ENCODE measurements at places on chromosomes 3 and 15. TPM values are rescaled to one million over a fixed set of nuclear protein-coding genes. Genes with fewer than 3 reads are reported as not detected.

GPR62 gene
- total RNA-seq = 0.24 TPM

DNA sequence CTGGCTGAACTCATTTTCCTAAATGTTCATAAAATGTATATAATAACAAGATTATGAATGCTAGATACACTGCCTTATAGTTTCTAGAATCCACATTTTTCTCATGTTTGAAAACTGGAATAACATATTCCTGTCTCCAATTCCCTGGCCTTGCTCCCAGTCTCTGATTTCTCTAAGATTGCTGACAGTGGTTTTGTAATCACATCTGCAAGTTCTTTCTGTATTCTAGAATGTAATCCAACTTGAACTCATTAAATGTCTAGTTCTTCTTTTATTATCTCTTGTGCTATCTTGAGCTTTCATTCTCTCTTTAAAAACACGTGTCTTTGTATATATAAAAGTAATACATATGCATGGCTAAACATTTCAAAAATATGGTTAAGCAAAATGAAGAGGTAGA, 215.2 kb upstream of the ADAMTS9 start:
- DNase-seq = no peak

DNA sequence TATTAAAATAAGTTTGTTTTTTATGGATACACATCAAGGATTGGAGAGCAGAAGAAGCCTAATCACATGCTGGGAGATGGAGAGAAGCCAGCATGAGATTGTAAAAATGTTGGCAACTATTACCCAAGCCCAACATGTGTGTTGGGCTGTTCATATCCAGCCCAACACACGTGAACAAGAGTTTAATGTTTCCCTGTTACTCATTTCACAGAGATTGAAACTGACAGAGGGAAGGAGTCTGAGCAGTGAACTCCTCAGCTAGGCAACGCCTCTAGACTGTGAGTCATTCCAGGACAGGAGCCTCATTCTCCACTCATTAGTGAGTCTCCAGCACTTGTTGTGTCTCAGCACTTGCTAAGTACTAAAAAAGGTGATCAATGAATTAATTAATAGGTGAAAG, 43.2 kb upstream of the CMSS1 start:
- DNase-seq = no peak

GRCh38 chr3:153768561-153769469, 352.4 kb upstream of the ARHGEF26 start:
- no peak for DNase-seq

- no peak for DNase-seq
Observed at GRCh38 chr3:181317508-181317907, 328.0 kb upstream of the DNAJC19 start.

XCR1 gene
- total RNA-seq = not detected

DNA sequence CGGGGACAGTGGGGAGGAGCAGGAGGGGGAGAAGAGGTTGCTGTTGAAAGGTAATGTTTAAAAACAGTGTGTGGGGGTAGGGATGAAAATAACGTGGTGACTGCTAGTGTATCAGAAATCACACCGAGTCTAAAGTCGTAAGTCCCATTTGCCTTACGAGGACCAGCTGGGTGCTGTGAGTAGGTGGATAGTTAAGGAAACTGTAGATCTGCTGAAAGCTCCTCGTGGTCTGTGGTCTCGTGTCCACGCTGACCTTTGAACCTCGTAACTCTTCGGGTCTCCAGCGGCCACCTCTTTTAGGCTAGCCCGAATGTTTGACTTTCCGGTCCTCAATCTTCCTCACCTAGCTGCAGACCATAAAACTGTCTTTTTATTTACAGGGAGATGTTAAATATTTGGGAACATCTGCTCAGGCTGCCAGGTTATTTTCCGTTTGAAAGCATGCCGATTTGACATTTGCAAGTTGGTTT, 29.3 kb upstream of the ST3GAL6 start:
- no peak for DNase-seq

DNA sequence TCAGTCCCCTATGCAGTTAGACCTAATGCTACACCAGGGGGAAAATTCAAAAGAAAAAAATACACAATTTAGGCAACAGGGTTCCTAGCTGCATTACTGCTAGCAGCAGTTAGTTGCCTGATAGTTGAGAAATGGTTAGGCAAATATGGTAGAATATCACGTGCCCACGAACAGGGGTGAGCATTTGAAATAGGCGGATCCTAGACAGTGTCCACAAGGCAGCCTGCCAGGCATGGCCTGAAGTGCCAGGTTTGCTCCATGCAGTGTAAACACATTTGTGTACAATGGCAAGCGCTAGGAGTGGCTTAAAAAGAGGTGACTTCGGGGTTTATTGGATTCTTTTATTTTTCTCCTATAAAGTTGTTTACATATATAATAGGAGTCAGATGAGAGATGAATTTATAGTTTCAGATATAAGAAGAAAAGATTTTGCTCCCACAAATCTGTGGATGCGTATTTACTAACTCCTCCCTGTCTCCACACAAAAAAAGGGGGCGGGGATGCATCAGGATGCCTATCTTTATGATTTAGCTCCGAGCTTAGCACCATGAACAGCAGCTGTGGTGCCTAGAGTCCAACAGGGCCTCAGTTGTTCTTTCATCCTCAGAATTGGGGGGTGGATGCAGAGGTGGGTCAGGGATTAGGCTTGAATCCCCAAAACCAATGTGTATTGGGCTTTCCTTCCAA, 3.9 kb upstream of the TGM4 start:
- DNase-seq = no peak

AP3B2 gene
- 1.8 TPM for total RNA-seq

DNA sequence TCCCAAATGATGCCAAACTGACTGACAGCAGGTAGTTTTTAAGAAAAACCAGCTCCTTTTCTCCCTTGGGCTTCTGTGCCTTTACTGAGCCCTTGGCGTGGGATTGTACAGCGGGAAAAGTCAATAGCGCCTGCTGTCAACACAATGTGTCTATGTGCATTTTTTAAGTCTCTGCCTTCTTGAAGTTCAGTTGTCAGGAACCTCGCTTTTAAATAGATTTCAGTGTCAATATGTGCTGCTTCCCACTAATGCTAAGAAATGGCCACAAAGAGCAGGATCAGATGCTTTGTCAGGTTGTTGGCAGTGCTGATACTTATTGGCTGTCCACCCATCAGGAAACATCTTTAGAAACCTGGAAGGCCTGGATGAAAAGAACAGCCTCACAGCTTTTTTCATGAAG, 424.4 kb downstream of the C3orf38 start:
- no peak for DNase-seq

WDR82 gene
- 56.9 TPM for total RNA-seq

COL6A5 gene
- not detected for total RNA-seq

- no peak for DNase-seq
Observed at GRCh38 chr3:98966862-98967546, 65.5 kb upstream of the DCBLD2 start.

GRCh38 chr15:70488941-70489848, 274.2 kb downstream of the UACA start:
- DNase-seq = no peak

- no peak for DNase-seq
Observed at GRCh38 chr3:144242747-144243146, 271.1 kb downstream of the DIPK2A start.

DNA sequence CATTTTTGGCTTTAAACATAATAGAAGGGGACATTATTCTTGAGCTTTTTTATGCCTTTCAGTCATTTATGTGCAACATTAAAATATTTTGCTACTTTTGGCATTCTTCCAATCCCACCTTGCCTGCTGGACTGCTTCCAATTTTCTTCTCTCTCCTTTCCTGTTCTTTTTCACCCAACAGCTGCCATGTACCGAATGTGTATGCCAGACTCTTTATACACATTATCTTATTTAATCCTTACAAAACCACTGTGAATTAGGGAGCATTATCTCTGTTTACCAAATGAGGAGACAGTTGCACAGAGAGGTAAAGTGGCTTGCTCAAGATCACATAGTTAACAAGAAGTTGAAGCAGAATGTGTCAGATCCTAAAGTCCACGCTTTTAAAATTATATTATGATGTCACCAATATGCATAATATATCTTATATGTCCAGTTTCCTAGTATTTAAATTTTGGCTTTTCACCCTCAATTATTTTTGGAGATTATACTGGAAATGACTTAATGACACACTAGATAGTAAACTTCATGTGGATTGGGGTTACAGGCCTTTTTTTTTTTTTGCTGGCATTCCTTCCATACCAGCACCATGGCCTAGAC, 231.5 kb downstream of the THRB start:
- DNase-seq = no peak

DNA sequence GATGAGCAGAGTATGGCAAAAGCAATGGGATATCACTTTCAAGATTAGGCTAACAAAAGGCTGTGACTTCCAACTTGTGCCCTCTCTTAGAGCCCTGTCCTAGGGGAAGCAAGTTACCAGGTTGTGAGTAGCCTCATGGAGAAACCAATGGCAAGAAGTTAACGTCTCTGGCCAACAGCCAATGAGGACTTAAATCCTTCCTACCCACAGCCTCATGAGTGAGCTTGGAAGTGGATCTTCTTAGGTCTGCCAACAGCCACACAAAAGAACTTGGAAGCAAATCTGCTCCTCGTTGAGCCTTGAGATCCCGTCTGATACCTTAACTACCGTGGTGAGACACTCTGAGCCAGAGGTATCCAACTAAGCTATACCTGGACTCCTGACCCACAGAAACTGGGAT, 5.7 kb downstream of the NME9 start:
- no peak for DNase-seq

COL7A1 gene
- 2.0 TPM for total RNA-seq

GRCh38 chr3:2783261-2783660, 326.9 kb downstream of the IL5RA start:
- DNase-seq = no peak

TRPM7 gene
- 59.0 TPM for total RNA-seq

PPP1R14D gene
- total RNA-seq = not detected

DNA sequence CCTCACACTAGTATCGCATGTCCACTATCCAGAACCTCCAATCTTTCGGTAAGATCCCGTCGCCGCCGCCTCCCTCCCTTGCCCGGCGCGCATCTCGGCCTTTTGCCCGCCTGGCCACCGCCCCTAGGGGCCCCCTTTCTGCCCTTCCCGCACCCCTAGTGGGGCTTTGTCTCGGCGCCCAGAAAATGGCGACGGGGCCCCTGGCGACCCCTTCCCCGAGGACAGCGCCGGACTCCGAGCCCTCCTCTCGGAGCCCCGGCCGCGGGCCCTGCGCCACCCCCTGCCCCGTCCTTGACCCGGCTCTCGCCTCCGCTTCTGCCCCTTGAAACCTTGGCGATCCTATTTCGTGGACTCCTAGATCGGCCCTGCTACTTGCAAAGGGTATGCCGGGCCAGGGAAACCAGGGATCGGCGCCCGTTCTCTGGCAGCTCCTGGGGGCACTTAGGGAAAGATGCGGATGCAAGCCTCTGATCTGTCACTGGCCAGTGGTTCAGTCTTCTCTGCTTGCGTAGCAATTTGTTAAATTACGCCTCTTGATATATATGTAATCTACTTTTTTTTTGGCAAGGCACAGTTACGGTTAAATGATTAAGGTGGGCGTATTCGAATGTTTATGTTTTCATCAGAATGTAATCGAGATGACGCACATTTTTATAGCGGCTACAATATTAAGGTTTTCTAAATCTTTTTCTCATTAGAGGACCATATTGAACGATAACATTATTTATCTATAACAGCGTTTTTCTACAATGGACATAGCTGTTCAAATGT, 603 bp downstream of the EIF1B start:
- DNase-seq = no peak

DNA sequence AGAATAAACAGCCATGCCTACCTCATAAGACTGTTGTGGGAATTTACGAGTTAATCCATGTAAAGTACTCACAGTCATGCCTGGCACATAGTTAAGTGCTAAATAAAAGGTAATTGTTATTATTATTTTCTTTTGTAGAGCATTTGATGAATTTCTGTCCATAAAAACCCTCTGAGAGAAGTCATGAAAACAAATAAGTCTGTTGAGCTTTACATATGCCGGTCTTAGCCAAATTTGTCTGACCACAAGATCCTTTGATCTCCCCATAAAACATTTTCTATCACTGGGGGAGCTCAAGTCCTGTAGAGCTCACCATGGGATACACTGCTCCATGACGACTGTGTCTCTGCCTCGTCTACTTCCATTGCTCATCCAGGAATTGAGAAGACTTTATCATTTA, 114.0 kb downstream of the MAGI1 start:
- DNase-seq = no peak

DNAJC13 gene
- total RNA-seq = 60.2 TPM

IQCH gene
- total RNA-seq = 1.3 TPM

- no peak for DNase-seq
Observed at GRCh38 chr3:15512166-15512565, 9.3 kb downstream of the COLQ start.

GRCh38 chr3:52281981-52282801, 3.7 kb upstream of the WDR82 start:
- no peak for DNase-seq

SMAD6 gene
- total RNA-seq = 15.6 TPM

DNA sequence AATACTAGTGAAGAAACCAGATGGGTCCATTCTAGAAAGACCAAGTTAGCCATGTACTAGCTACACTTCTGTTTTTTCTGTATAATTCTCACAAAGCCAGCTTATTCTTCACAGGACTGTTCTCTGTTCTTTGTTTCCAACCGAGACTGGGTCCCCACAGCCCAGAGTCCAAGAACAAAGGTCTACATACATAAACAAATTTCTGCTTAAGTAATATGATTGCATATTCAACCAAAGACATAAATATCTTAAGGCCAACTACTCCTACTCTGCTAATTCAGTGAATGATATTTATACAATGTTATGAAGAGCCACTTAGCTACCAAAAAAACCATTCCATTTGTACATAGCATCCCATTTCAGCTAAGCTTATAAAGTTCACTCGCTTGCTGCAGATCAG, 299.8 kb upstream of the CCDC54 start:
- DNase-seq = no peak

DNA sequence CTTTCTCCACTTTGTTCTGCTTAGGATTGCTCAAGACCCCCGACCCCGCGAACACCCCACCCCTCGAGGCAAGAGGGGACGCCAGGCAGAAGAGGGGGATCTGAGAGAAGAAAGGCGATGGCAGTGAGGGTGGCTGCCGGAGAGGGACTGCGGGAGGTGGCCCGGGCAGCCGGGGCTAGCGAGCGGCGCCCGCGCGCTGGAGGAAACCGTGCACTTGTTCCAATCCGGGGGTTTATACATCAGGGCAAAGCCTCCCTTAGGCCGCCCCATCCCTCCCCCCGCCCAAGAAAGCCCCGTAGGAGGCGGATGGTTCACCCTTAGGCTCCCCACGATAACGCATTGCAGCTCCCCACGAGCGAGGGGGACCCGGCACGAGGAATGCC, 475 bp downstream of the ERC2 start:
- no peak for DNase-seq

- DNase-seq = no peak
Observed at GRCh38 chr3:43094851-43095250, 11.0 kb downstream of the POMGNT2 start.

- no peak for DNase-seq
Observed at GRCh38 chr15:39468828-39469227, 112.1 kb upstream of the THBS1 start.

DNA sequence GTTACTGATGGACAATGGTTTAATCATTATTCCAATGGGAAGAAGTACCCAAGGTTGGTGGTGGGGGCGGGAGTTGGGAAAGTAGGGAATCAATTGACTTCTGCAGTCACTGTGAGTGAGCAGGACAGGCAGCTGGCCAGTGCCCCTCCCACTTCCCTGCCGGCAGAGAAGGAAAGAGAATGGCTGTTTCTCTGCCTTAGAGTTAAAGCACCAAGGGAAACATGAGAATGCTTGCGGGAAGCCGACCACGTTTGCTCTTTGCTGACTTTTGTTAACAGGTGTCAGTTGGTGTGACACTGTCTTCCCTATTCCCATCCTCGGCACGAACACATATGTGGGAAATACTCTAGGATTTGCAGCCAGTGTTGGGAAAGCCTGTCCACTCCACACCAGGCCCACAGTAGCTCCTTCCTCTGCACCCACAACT, 33.5 kb upstream of the MFSD1 start:
- no peak for DNase-seq

GRCh38 chr3:175227126-175227525, 368.0 kb downstream of the NAALADL2 start:
- no peak for DNase-seq

CCR8 gene
- not detected for total RNA-seq

All from omental fat pad (tissue), 4 donors.